ENCODE measurements at places on chromosomes 12 and 14.

DNA sequence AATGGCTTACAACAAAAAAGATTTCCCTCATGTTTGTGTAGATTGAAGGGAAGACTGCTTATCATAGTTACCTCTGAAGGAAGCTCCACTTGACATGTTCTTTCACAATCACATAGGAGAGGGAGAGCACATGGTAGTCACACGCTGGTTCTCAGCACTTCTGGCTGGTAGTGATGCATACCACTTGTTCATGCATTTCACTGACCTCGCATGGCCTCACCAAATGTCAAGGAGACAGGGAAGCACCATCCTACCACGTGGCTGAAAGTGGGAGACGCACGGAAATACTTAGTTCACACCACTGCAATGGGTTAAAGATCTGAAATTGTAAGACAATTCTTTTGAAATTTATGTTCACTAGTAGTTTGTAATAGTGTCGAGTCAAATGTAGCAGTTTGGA is 74.0 kb downstream of the PDE3A start:
- no peak for DNase-seq

DNA sequence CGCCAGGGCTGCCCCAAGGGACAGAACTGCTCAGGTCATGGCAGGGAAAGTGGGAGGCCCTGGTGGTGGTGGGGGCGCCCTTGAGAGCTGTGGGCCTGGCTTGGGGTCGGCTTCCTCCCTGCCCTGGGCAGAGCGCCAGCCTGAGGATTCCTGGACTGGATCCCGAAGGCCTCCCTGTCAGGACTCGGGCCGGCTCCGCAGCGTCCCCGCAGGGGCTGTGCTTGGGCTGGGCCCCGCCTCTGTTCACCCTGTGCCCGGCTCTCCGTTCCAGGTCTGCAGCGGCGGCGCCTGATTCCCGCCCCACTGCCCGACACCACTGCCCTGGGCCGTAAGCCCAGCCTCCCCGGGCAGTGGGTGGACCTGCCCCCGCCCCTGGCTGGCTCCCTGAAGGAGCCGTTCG is 39.9 kb downstream of the KIF26A start:
- DNase-seq = no peak

DNA sequence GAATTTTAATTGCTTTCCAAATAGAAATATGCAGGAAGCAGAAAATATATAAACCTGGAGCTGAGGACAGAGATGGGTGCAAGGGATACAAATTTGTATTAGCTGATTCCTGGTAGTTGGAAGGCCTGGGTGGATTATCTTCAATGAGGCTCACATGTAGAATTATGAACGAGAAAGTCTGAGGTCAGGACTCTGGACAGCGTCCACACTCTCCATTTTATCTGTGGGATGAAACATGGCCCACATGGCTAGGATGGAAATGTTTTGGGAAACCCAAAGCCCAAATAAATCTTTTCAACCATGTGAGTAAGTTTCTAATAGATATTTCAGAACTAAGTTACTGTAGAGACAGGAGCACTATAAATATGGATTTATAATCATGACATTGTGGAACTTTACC is 256.1 kb downstream of the APAF1 start:
- peak; percentile 22 for DNase-seq

GRCh38 chr12:87259391-87259790 is 769.8 kb downstream of the C12orf50 start:
- no peak for DNase-seq

DNA sequence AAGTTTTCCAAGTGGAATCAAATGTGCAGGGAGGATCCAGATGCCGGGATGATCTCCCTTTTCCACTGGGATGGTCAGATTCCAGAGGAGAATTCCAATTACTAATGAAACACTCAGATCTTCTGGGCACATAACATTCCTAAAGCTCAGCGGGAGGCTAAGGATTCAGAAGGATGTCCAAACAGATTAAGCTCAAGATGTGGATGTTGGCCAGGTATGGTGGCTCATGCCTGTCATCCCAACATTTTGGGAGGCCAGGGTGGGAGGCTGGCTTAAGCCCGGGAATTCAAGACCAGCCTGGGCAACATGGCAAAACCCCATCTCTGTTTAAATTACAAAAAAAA is 62.0 kb upstream of the PNMA1 start:
- no peak for DNase-seq

DNA sequence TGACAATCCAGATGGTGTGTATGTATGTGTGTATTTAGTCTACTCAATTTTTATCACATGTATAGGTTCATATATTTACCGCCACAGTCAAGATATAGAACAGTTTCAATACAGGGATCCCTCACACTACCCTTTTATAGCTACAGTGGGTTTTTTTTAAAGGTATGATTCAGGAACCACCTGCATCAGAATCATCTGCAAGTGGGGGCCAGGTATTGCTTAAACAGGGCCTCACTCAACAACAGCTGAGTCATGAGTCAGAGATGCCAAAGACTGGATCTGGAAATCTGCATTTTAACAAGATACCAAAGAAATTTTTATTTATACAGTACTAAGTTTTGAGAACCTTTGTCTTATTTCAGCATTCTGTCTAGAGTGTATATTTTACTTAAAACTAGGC is 117.6 kb downstream of the SLC35F4 start:
- DNase-seq = no peak

DNA sequence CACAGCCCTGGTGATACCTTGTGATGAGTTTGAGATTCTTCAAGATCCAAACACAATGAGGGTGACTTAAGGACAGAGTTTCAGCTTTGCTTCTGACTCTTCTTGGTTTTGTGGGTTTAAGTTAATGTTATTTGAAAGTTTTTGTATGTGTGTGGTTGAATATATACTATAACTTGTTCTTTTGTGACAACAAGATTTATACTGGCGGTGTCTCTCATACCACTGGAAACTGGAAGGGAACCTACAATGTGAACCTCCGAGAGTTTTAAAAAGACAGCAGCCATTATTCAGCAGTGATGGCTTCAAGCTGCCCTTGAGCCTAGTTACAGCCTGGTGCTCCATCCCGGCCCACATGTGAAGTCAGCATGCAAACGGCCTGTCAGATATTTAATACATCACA is 87.9 kb upstream of the IGF1 start:
- DNase-seq = no peak

- DNase-seq = no peak
Observed at GRCh38 chr14:62455446-62455845, 589.8 kb downstream of the KCNH5 start.

- DNase-seq = no peak
Observed at GRCh38 chr12:67667276-67668073, 18.9 kb downstream of the DYRK2 start.

DNA sequence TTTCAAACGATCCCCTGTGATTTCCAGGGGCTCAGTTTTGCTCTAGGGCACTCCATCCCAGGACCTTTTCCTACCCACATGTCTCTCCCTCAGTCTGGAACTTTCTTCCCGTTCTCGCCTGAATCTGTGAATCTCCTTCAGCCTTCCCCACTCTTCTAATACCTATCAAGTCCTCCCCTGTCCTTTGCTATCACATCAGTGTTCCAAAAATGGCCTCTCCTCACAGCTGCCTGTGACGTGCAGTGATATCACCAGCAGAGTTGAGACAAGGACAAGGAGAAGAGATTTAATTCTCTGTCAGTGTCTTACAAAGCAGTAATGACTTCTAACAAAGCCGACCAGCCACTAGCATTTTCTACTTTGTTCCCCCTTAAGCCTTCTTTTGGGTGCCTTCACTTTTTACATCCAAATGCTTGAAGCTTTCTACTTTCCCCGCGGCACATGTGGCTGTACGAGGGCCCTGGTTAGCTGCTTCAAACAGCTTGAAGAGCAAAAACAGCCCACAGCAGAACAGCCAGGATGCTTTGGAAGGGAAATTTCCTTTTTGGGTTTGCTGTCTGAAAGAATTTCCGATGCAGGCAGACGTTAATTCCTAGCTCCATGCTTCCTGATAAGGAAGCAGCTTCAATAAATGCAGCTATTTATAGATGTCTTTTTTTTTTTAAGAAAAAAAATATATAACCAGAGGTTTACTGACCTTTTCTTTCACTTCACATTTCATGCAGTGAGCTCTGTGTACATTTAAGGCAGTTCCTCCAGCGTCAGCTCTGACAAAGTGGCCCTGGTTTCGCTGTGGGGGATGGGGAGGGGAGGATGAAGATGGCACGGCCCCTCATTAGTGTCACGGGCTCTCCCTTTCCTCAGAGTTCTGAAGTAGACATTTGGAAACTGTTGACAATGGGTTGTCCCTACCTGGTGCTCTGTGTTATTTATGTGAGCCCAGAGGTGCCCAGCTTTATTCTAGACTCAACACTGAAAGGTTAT is 109.3 kb downstream of the ETV6 start:
- no peak for DNase-seq

DNA sequence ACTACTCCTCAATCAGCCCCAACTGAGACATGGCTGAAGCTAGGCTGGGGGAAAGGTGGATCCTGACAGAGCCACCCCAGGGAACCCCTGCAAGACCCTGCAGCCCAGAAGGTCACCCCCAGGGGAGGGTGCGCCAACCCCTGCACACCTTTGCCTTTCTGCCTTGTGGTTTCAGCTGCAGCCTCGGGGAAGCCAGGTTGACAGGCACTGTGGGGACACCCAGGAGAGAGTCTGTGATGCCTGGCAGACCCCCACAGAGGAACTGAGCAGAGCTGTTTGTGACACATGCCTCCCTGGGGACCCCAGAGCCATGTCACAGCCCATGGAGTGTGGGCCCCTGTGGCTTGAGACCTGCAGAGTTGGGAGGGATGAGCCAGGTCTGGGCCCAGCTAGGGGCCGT is 11.8 kb upstream of the HHIPL1 start:
- DNase-seq = no peak

GRCh38 chr12:121611306-121611705 is 15.0 kb upstream of the ORAI1 start:
- no peak for DNase-seq

DNA sequence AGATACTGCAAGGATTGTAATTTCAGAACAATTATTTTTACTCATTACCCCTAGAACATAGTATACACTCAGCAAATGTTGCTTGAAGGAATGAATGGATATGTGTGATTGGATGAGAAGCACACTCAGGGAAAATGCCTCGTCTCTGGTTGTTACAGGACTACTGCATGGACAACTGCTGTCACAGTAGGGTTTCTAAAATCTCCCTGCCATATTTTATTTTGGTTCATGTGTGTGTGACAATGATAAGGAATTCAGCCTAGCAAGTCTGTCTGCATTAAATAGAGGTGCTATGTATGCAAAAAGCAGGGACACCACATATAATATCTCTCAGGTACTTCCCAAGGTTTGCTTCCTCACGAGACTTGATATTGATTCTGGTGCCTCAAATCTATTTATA is 1.4 kb downstream of the PTPRR start:
- no peak for DNase-seq
